ENCODE measurements at places on chromosomes 5 and 9.
A peak's percentile ranks its signal among the peaks of the same experiment; 100 is the strongest.

DNA sequence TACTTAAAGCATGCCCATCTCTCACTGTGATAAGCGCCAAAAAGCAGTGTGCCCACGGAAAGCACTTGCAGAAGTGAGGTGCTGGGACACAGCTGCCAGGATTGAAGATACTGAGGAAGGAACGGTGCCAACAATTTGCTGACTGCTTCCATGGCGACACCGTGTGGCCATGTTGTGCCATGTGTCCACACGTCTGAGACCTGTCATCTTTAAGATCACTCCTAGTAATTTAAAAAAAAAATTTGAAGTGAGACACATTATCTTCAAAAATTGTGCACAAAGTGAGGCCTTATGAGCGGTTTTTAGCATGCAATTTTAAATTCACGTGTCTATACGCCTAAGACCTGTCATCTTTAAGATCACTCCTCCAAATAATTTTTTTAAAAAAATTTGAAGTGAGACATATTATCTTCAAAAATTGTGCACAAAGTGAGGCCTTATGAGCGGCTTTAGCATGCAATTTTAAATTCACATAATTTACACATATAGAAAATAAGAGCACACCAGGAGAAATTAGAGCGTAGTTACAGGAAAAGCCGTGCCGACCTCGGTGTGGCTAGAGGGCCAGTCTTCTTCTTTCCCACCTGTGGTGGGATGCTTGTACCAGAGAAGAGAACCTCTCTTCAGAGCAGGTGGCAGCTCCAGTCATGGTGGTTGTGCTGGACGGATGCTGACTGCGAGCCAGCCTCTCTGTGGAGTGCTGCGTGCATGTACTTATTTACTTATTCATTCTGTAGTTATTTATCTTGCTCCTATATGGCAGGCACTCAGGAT is 21.4 kb upstream of the FLT4 start:
- DNase-seq, result no peak

DNA sequence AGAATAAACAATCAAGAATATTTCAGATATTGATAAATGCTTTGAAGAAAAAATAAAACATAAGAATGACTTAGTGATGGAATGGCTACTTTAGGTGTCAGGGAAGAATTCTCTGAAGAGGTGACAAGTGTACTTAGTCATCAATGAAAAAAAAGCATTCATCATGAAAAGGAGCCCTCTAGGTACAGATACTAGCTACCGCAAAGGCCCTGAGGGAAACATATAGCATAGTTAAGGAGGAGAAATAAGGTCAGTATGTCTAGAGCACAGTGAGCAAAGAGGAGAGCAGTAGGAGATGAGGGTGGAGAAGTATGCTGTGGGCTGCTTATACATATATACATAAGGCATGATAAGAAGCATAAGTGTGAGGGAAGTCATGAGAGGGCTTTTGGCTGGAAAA is 41.8 kb downstream of the CSF2 start:
- DNase-seq, result no peak

DNA sequence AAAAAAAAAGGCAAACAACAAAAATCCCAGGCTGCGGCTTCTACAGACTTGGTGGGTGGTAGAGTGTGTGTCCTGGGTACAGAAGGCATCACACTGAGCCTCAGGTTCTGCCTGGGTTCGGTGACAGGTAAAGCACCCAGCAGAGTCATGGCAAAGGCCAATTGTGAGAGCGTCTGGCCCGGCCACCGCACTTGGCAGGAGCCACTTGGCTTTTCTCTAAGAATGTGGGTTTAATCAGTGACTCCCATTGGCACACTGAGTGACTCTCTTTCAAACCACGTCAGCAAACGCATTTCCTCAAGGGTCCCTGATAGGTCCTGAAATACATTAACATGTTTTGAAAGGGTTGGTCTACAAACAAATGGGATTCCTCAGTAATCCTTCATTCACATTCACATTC is 17.0 kb downstream of the COL23A1 start:
- DNase-seq, result no peak

DNA sequence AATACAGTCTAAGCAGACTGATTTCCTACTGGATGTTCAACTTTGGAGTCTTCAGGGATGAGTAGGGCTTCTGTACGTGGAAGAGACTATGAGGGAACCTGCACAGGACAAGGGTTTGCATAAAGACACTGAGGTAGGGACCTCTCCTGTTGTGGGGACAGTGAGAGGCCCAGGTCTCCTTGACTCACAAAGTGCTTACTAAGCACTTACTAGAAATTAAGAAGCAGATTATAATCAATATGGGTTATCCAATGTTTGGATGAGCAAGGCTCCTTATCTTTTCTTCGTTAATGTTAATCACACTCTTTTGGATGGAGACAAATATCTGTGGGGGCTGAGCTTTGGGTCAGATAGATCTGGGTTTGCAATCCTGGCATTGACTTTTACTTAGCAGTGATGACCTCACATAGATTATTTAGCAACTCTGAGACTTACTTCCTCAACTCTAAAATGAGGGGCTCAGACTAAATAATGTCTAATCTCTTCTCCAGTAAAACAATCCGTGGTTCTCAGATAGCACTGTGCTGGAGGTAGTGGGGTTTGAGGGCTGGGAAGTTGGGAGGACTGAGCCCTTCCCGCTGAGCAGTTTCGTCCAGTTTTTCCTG is 45.9 kb downstream of the PDCD1LG2 start:
- DNase-seq, result no peak

DNA sequence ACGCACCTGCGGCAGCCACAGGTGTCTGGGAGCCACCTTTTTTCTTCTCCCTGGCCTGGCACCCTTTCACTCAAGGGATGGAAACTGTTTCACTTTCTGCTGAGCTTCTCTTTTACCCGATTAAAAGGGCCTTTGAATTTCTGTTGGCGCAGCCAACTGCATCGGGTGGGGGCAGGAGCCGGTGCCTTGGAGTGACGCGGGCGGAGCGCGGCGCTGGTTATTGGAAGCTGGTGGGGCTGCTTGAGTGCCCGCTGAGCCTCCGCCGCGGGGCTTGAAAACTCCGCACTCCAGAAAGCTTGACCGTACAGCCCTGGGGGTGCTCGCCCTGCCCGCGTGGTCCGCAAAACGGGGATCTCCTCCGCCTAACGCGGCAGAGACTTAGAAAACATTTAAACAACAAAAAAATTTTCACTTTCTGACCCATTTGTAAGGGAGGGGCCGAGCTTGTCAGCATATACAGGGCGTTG is 52.0 kb upstream of the TJP2 start:
- peak; percentile 74 for DNase-seq

DNA sequence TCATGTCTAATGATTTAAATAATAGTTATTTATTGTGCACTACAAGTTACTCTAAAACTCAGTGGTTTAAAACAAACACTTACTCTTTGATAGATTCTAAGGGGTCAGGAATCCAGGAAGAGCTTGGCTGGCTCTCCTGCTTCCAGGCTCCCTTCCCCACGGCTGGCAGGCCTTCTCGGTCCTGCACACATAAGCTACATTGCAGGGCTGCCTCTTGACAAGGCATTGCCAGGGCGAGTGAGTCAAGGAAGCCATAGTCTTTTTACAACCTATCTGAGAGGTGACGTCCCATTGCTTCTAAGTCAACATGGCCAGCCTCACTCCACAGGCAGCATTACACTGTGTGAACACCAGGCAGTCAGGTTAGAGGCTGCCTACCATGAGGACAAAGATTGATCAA is 119.8 kb downstream of the AUH start:
- no peak for DNase-seq

DNA sequence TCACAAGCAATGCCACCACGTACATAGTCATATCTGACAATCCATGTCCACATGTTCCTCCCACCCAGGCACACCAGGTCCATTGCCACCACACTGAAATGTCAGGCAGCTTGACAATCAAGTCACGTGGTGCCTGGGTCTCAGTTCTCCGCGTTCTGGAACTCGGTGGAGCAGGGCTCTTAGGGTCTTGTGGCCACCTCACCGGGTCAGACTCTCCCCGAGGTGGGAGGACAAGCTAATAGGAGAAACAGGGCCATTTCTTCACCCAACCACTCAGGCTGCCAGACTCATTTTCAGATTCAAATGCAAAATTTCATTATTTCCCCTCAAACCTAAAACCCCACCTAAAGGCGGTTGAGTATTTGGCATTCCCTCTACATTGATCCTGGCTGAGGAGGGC is 200.5 kb upstream of the GAS1 start:
- no peak for DNase-seq

DNA sequence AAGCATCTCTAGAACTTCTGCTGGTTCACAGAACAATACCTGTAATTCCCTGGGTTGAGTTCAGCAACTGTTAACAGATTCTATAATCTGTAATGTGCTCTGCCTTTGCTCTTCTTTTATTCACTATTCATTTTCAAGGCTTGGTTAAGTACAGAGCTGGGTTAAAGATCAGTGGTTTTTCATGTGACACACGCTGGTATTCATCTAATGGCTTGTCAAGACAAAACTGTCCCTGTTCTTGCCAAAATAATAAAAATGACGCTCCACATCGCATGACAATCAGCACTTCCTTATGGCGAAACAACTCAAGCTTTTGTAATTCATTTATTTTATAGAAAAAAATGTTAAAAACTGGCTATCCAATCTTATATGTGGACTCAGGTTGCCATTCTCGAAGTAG is 137.9 kb downstream of the BNC2 start:
- no peak for DNase-seq
